ENCODE measurements at places on chromosomes 3 and 15.
A peak's percentile ranks its signal among the peaks of the same experiment; 100 is the strongest.

DNA sequence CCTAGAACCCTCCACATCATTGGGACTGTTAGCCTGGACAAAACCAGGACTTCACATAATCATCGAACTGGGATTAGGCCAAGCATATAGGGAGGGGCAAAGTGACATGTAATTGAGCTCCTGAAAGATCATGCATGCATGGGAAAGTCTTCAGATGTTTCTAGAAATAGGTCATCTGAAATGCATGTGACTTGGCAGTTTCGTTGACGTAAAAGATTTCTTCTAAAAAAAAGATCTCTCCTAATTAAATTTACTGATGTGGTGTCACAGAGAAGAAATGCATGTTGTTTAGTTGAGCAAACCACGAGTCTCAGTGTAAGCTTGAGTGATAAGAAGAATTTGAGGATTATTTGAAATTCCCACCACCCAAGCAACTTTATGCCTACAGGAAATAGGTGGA is 70.0 kb upstream of the LIMD1 start:
- no peak for DNase-seq

DNA sequence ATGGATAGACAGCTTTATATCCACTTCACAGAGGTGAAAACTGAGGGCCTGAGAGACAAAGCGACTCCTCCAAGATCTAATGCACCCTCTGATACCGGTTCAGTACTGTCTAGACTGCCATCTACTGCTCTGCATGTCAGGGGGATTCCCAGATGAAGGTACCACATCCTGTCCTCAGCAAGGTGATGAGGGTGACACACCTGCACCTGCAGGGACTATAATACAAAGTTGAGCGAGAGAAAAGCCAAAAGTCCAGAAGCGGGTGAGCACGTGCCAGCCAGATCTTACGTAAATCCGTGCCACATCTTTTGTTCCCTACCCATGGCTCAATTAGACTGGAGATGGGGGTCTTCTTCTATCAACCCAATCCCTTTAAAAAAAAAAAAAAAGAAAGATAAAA is 32.4 kb upstream of the HES1 start:
- DNase-seq, result no peak

- peak; percentile 29 for DNase-seq
Measured at GRCh38 chr3:115800489-115801075, 177.3 kb downstream of the GAP43 start.

DNA sequence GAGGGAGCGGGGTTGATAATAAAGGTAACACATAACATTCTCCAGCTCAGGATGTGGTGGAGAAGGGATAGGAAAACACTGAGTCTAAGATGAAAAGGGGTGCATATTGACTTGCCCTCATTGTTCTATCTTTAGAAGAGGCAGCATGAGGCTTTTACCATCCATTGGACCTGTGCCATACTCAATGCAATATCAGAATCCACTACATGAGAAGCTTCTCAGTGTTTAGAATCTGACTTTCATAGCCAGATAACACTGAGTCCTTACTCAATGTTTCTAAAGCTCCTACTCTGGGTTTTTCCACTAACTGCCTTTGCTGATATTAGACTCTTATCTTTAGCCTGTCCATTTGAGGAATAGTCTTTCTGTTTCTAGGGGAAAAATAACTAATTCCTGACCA is 24.3 kb upstream of the GADL1 start:
- DNase-seq, result no peak

- DNase-seq, result no peak
Measured at GRCh38 chr15:32834156-32834555, 116.4 kb downstream of the GREM1 start.

GRCh38 chr3:168981396-168981795 is 682.1 kb downstream of the MECOM start:
- DNase-seq, result peak; percentile 37

- DNase-seq, result peak; percentile 69
Measured at GRCh38 chr3:8458711-8459110, 42.9 kb upstream of the LMCD1 start.

- peak; percentile 73 for DNase-seq
Measured at GRCh38 chr15:70023064-70023768, 74.5 kb downstream of the TLE3 start.

- DNase-seq, result no peak
Measured at GRCh38 chr3:44108481-44108880, 133.2 kb upstream of the TOPAZ1 start.

GRCh38 chr3:89577637-89578530 is 470.5 kb downstream of the EPHA3 start:
- DNase-seq, result no peak

DNA sequence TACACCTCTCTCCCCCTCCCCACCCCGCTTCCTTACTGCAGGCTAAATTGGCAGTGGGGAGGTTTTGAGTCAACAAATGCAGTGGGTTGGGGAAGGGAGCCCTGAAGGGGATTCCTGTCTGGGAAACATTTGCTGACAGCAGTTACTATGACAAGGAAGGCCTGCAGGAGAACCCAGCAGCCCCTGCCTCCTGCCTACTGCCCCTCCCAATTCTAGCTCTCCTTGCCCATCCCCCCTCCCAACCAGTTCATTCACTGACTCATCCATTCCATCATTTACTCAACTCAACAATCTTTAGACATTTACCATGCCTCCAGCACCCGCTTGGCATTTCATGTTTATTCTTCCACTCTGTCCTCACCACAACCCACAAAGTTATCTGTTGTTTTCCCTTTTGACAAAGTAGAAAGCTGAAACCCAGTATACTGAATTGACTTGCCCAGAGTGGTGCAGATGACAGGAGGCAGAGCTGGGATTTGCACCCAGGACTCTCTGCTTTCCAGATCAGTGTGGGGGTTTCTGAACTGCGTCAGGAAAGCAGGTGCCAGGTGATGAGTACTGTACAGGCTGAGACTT is 75.0 kb downstream of the MAGEF1 start:
- DNase-seq, result peak; percentile 42

DNA sequence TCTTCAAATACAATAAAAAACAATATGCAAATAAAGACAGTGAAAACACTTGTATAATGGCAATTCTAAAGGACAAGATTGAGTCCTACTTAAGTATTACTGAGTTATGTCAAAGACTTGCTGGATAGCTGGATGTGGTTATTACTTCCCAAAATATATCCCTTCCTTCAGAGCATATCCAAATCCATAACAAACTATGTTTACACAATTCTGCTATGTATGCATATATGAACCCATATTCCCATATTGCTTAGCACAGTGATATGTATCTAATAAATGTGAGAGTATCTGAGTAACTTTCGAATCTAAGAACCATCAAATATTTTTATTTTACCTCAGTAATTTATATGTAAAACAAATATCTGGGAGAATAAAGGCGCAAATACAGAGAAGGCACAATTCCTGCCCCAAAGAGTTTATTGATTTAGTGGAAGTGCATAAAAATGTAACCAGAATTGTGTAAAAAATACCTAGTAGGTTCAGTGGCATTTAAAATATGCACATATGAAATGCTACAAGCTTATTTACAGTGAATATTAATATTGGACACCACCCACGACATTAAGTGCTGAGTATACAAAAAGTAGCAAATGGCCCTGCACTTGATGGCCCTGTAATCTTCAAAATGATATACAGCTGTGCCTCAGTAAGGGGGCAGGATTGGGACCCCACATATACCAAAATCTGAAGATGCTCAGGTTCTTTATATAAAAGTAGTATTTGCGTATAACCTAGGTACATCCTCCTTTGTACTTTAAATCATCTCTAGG is 37.1 kb downstream of the TMEM212 start:
- DNase-seq, result no peak

DNA sequence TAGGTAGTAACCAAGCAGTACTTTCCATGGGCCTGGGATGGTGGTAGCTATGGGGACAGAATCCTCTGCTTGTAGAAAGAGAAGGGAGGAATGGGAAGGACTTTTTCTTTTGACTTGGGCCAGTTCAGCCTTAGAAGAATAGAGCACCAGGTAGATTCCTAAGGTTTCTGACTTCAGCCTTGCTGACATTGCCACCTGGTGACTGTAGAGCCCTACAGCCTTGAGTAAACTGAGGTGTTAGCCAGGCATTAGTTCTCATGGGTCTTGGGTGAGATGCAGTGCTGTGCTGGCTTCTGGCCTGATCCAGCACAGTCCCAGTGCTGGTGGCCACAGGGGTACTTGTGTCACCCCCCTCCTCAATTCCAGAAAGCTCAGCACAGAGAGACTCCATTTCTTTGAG is 171.1 kb downstream of the ZBBX start:
- no peak for DNase-seq

DNA sequence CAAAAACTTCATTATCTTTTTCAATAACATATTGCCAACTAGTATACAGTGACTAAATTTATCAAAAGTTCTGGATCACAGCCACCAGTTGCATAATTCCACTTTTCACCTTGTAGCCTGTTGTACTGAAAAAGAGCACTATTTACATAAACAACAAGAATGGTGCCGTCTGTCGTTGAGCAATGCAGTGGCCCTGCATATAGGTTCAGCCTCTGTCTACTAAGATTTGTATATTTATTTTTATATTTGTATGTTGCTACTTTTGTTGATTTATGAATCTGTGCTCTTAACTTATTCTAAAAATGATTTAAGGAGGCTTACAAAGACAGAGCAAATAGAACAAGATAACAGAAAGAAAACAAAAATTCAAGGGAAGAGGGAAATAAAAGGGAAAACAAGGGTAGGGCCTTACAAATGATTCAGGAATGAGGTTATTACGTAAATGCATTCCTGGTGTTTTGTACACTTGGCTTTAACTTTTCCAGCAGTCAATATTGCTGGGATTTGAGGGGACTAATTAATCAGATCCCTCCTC is 257.6 kb upstream of the STT3B start:
- peak; percentile 89 for DNase-seq

DNA sequence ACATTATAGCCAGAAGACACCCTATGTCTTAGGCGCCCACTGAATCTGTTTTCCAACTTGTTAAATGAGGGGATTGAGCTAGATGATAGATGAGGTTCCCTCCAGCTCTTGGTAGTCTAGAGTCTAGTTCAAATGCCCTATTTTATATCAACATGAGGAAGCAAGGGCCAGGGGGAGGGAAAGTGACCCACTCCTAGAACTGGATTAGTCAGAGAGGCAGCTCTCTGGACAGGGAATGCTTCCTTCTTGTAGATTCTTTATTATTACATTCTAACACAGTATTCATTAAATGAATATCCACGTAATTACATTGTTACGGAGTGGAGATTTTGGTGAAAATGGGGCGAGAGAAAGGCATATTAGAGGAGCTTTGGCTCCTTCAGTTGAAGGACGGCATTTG is 89.5 kb downstream of the RAD18 start:
- DNase-seq, result no peak

- DNase-seq, result no peak
Measured at GRCh38 chr3:38611866-38612265, 37.6 kb downstream of the SCN5A start.
